ENCODE measurements at places on chromosomes 2 and 18.

DNA sequence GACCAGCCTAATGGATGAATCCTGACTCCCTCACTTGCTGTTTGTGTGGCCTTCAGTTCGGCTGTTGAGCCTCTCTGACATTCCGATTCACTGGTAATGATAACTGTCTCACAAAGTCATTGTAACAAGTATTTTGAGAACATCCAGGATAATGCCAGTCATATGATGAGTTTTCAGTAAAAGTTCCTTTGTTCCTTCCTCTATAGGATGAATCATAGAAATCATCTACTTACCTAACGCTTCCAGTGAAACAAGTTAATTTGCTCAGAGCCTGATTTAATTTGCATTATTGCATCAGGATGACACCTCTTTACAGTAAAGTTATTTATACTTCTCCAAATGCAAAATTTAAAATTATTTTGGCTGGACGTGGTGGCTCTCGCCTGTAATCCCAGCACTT lies 32.0 kb downstream of the RAB31 start:
- DNase-seq: no peak

DNA sequence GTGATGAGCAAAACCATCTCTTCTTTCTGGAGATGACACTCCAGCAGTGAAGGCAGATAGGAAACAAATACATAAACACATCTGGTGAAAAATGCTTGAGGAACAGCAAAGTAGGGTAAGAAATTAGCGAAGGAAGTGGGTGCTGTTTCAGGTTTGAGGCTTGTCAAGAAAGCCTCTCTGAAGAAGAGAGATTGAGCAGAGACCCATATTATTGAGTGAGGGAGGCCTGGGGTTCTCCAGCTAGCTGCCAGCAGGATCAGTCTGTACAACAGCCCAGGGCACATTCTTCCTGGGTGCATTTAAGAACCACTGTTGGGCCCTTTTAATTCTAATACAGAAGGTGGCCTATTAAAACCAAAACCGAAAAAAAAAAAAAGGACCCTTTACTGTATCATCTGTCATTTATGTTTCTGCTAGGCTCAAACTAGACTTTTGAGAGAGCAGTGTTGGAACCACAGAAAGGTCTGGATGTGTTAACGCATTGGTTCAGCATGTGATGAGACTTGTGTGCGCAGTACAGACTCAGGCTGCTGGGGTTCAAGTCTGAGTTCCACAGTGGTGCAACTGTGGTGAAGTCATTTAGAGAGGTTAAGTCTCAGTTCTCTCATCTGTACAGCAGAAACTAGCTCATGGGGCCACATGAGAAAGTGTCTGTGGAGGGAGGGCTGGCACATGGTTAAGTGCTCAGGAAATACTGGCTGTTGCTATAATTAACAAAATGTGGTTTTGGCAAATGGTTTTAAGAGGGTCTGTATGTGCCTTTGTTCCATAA lies 28.9 kb downstream of the MGAT5 start:
- no peak for DNase-seq

DNA sequence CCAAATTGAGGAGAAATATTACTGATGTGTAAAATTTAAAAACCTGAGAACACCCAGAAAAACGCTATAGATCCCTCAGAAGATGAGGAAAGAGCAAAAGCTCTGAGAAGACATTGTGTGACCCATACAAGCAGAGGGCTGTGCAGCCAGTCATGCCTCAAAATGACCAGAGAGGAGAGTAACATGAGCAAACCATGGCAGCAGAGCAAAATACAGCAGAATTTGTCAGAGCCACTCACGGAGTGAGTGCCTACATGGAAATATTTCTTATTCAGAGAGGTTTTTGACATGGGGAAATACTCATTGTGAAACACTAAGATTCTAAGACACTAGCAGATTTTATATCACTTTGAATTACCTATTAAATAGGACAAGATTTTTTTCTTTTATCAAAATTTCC lies 96.8 kb upstream of the DNAJC10 start:
- DNase-seq: no peak

DNA sequence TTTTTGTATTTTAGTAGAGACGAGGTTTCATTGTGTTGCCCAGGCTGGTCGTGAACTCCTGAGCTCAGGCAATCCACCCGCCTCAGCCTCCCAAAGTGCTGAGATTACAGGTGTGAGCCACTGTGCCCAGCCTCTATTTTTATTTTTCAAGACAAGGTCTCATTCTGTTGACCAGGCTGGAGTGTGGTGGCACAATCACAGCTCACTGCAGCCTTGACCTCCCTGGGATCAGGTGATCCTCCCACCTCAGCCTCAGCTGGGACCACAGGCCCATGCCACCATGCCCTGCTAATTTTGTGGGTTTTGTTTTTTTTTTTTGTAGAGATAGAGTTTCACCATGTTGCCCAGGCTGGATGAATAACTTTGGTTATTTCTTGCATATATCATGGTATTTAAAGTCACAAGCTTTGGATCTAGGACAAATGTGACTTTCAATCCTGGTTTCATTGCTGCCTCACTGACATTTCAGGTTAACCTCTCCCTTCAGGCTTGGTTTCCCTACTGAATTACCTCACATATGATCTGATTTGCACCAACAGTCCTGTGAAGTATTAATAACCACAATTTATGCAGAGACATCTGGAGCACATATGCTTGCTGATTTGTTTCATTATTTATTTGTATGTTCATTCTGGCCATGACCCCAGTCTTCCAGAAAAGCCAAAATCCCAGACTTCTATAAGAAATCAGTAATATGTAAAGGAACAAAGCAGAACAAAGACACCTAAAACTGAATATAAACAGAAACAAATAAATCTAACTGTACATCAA lies 17.5 kb upstream of the RAB31 start:
- no peak for DNase-seq

DNA sequence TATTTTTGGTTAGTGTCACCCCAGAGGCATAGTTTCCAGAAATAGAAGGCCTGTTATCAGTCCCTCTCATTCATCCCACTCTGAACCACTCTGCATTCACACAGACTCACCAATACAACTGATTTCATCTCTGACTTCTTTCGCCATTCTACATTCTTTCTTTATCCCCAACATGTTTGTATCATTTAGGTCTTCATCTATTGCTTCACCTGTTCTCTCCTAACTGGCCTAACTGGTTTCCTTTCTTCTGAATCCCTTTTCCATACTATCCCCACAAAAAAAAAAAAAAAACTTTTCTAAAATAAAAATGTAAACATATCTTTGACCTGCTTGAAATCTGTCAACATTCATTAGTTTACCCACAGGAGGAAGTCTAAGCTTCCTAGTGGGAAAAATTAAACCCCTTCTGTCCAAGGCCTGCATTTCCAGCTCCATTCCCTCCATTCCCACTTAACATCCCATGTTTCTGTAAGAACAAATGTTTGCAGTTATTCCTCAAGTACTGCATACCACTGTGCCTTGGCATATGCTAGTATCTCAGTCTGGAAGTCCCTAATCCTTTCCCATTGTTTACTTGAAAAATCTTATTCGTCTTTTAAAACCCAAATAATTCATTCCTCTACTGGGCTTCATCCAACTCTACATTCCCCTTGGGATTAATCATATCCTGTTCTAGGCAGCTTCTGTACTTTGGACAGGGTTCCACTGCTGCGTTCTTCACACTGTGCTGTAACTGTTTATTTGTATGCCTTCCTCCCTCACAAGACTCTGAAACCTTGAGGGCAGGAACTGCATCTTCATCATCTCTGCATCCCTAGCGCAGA lies 68.5 kb downstream of the FIGN start:
- DNase-seq: peak; percentile 73

- peak; percentile 82 for DNase-seq
Measured at GRCh38 chr2:9191041-9191481, 15.6 kb upstream of the ASAP2 start.

GRCh38 chr18:32424696-32425095 lies 46.0 kb downstream of the GAREM1 start:
- DNase-seq: no peak

- no peak for DNase-seq
Measured at GRCh38 chr2:174247474-174248186, 702 bp downstream of the OLA1 start.

DNA sequence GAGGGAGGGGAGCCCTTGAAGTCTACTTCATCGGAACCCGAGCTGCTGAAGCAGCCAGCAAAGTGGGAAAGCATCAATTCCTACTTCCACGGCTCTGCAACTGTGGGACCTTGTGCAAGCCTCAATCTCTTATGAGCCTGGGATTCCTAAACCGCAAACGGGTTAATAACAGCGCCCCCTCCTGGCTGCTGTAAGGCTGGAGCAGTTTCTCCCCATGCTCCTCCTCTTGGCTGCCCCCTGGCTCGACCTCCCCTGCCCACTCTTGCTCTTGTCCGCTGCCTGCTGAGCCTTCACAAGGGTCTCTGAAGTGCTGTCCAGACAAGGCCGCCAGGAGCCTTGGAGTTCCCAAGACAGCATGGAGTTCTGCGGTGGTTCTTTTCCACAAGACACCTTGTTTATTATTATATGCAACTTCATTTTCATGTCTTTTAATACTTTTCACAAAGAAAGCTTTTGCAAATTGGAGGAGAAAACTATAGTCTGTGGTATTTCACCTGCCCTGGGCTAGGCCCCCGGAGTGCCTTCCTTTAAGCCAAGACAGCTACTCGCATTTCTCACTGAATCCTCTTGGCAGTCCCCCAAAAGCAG lies 157.2 kb downstream of the DDX1 start:
- no peak for DNase-seq

- DNase-seq: no peak
Measured at GRCh38 chr2:143347271-143347695, 218.1 kb downstream of the ARHGAP15 start.

- DNase-seq: no peak
Measured at GRCh38 chr18:78514910-78515670, 464.5 kb upstream of the SALL3 start.

GRCh38 chr2:239601880-239602279 lies 201.1 kb upstream of the HDAC4 start:
- no peak for DNase-seq

DNA sequence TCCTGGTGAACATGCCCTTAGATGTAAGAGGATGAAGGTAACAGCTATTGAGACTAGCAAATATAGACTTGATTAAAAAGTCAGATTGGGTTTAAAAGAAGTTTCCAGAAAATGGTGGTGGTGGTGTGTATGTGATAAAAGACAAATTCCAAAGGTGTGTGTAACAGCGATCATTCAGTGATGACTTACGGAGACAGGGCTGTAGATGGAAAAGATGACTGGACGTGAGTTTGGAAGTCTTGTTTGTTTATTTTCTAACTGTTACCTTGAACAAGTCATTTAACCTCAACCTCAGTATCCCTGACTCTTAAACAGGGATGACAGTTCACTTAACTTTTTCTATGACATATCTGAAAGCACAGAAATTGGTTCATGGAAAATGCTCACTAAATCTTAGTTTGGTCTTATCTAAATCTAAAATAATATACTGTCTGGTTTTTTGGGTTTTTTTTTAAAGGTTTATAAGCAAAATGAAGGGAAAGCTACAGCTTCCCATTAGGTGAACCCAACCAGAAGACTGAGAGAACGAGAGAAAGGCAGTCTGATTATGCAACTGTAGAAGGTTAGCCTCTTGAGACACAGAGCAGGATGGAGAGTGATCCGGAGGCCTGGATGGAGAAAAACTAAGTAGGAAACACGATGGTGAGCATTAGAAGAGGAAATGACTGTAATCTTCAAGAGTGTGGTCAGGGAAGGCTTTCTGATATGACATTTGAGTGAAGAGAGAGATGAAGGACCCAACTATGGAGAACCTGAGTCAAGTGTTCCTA lies 71.9 kb downstream of the TCF4 start:
- DNase-seq: no peak

- no peak for DNase-seq
Measured at GRCh38 chr2:190637281-190637734, 11.6 kb upstream of the NAB1 start.

GRCh38 chr2:56108806-56109205 lies 75.0 kb upstream of the CCDC85A start:
- no peak for DNase-seq

- no peak for DNase-seq
Measured at GRCh38 chr2:47088371-47089082, 66.6 kb downstream of the STPG4 start.

DNA sequence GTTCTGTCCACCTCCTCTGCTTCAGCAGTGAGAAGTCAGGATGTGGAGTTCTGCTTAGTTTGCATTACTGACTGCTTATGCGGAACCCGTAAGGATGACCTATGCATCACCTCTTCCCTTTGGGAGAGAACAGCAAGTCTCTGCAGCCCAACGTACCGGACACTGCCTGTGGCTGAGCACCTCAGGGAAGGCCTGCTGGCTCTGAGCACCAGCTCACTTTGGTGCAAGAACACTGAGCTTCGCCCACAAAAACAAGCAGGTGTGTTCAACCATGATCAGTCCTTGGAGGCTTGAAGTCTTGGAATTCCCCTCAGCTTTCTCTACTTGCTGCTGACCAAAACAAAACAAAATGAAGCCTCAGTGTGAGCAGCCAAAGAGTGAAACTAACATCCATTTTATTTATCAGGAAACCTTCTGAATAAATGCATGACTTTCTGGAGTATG lies 52.7 kb upstream of the NCK2 start:
- no peak for DNase-seq

DNA sequence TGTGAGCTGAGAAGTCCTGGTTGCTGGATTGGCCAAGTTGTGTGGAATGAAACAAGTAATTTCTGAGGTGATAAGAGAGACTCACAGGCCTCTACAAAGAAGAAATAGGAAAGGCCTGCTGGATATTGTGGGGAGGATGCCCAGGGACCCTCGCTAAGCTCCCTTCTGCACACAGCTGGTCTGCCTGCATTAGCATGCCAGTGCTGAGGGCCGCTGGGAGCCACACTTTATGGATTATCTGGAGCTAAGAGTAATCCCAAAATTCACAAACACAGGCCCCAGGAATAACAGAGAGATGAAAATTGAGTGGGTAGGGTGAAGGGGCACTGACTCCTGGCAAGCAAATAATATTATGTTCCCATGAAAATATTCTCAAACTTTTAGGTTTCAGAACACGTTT lies 114.9 kb upstream of the SIX3 start:
- DNase-seq: no peak

- DNase-seq: no peak
Measured at GRCh38 chr2:117169036-117169765, 645.3 kb upstream of the DDX18 start.

- DNase-seq: no peak
Measured at GRCh38 chr2:190105554-190105953, 43.0 kb upstream of the MSTN start.

DNA sequence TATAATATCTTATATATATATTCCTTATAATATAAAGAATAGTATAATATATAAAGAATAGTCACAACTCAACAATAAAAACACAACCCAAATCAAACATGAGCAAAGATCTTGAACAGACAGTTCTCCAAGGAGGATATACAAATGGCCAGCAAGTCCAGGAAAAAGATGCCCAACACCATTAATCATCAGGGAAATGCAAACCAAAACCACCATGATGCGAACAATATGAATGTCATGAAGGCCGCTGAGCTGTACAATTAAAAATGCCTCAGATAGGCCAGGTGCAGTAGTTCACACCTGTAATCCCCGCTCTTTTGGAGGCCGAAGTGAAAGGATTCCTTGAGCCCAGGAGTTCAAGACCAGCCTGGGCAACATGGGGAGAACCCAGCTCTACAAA lies 58.9 kb downstream of the SLC35F5 start:
- no peak for DNase-seq

DNA sequence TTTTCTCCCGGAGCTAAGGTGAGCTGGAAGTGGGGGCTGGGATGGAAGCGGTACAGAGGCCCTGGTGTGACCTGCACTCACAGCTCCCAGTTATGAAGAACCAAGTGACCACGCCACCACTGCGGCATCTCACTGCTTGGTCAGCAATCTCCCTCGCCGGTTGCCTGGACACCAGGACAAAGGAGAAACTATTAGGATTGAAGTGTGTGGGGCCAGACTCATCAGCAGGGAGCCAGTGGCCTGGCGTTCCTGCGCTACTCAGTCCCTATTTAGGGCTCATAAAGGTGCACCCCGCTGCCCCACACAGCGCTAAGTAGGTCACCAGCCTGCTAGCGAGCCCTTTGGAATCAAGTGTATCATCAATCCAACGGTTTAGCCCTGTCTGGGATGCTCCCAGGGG lies 82.9 kb downstream of the ZCCHC2 start:
- DNase-seq: no peak
